ENCODE measurements at places on chromosomes 2 and 18.
A peak's percentile ranks its signal among the peaks of the same experiment; 100 is the strongest.

DNA sequence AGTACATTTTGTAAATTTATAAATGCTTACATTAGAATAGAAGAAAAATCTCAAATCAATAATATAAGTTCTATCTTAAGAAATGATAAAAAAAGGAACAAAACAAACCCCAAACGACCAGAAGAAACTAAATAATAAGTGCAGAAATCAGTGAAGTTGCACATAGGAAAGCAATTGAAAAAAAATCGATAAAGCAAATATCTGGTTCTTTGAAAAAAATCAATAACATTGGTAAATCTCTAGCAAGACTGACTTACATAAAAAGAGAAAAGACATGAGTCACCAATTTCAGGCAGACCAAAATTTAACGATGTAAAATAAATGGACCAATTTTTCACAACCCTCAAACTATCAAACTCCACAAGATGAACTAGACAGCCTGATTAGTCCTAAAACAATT lies 249.9 kb upstream of the HDAC4 start:
- no peak for DNase-seq

- DNase-seq = no peak
Measured at GRCh38 chr18:49920731-49921130, 107.4 kb upstream of the ACAA2 start.

DNA sequence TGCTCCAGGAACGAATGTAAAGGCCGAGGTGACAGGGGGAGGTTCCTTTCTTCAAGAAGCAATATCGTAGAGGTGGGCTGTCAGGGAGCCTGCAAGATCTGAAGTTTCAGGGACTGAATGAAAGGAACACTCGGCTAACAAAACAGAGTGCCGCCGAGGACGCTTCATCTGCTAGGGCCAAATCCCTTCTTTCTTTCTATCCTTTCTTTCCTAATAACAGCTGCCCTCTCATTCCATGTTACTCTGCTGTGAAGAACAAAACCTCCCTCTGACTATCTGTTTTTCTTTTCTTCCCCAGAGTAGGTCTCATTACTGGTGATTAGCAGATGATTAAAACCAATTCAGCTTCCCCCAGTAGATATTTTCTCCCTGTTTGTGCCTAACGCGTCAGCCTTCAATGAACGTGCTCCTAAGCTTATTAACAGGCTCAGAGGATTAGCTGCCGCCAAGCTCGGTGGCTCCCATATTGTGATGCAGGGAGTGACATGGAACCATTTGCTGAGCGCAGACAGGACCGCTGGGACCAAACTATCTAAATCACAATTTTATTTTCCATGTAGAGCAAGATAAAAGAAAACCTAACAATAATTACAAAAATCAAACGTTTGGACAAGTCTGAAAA lies 414.6 kb downstream of the TMEM182 start:
- DNase-seq = no peak

DNA sequence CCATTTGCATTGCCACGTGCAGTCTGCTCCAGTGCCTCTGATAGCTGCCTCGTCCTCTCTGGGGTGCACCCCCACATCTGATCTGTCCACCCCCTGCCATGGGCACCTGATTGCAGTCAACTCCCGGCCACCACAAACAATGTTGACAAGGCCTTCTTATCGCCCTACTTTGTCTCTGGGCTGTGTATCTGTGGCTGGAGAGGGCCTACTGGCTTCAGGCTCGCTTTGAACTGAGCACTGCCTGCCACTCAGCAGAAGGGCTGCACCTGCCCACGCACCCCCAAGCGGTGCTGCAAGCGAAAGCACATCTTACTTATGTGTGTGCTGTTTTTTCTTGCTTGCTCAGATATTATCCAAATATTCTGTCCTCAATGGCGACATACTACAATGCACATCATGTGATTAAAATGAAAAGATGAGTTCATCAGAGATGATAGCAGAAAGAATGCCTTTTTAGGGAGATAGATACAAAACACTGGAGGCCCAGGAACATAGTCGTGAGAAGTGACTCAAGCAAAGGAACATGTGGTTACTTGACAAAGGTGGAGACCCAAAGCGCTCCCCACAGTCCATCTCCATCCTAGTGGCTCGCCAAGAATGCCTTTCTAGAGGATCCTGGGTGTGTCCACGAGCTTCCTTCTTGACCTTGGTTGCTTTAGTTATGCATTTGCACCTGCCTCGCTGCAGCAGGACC lies 28.8 kb downstream of the FBLN7 start:
- peak; percentile 32 for DNase-seq

DNA sequence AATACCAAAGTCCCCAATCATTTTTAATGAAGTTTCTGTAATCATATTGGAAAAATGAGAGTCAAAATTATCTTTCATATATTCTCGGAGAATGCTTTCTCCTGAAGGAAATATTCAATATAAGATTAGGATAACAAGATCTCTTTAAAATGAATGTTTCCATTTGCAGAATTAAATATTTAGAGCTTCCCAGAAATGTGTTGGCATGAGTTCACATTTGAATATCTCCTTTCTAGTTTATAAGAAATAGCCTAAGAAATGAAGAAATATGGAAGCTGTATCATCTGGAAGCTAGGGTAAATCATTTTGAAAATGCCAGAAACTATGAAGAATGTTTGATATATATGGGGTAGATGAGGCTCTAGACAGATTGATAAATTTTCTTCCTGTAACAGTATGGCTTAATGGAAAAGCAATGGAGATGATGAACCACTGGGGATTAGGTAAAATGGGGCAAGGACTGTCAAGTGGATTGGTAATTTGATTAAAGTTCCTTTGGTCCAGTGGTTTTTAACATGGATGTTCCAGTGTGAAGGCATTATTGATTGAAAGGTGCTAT lies 184.6 kb upstream of the ZNF804A start:
- DNase-seq = no peak

GRCh38 chr2:57796527-57796926 lies 250.1 kb upstream of the VRK2 start:
- DNase-seq = no peak

- DNase-seq = no peak
Measured at GRCh38 chr2:104790901-104791495, 62.9 kb upstream of the POU3F3 start.

DNA sequence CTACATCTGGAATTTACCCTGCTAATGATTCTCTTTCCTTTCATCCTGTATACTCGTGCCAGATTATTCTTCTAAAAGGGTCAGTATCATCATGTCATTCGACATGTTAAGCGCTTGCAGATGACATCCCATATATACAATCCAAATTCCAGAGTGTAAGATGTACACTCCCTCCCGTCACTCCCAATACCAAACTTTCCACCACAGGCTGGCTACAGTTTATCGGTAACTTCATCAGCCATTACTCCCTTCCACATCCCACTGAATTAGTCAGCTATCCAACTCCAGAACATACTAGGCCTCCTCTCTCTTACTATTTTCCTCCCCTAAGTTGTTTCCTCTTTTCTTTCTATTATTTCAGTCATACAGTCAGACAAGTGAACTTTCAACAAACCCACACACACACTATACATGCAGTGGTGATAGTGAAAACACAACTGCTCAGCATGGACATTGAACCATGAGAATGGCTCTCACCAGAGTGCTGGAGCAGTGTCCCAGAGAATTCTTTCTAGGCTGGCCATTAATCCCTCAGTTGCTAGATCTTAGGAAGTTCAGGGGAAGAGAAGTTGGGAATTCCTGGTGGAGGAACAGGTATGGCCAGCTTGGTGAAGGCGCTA lies 10.6 kb upstream of the NMI start:
- no peak for DNase-seq

- DNase-seq = no peak
Measured at GRCh38 chr2:64348386-64349130, 105.4 kb upstream of the LGALSL start.

- no peak for DNase-seq
Measured at GRCh38 chr2:136154384-136154783, 36.4 kb upstream of the CXCR4 start.

GRCh38 chr18:76142611-76143010 lies 352.4 kb downstream of the ZNF516 start:
- no peak for DNase-seq

- DNase-seq = no peak
Measured at GRCh38 chr2:42172566-42172965, 3.4 kb downstream of the EML4 start.

DNA sequence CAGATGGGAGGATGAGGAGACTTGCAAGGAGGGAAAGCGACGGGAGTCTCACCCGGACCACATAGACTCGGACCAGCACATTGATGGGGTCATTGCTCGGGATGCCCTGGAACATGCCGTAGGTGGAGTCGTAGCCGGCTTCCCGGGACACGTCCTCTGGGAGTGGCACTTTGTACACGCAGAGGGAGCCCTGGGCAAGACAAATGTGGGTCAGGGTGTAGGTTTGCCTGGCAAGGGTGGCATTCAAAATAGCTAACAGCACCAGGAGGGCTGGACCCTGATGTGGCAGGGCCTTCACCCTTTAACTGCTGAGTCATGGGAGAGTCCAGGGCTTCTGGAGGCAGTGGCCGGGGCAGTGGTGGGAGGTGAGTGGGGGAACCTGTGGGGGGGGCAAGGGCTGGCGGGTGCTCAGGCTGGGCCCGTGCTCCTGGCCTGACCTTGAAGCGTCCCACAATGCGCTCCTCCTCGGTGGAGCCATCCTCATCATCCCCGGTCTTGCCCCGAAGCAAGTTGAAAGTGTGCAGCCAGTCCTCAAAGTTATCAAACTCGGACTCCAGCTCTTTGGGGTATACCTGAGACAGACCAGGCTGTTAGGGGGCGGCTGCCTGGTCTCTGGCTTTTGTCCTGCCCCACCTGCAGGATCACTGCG lies 11.1 kb downstream of the OTOF start:
- no peak for DNase-seq

GRCh38 chr2:54256091-54256694 lies at the start of gene TSPYL6:
Gene TSPYL6 (minus strand): TSS chr2:54256229. CDS start chr2:54256151, 78 bp downstream.
- no peak for DNase-seq

DNA sequence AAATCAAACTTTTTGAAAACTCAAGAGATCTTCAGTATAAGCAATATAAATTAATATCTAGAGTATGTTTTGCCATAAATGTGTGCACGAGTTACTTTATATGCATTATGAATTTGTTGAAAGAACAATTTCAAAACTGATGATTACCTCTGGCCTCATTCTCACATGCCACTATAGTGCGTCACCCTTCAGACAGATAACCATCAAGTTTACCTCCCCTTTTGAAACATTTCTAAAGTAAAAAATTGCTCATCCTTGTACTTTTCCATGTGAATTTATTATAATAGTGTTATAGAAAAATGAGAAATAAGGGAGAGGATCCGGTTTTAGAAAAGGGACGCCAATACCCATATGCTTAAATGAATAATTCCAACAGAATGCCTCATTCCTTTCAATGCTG lies 38.3 kb downstream of the ZEB2 start:
- no peak for DNase-seq

- DNase-seq = no peak
Measured at GRCh38 chr2:25976983-25977741, 5.1 kb downstream of the KIF3C start.

GRCh38 chr2:1438972-1439371 lies 25.7 kb downstream of the TPO start:
- no peak for DNase-seq

GRCh38 chr2:210642333-210642732 lies 85.9 kb downstream of the CPS1 start:
- DNase-seq = no peak

DNA sequence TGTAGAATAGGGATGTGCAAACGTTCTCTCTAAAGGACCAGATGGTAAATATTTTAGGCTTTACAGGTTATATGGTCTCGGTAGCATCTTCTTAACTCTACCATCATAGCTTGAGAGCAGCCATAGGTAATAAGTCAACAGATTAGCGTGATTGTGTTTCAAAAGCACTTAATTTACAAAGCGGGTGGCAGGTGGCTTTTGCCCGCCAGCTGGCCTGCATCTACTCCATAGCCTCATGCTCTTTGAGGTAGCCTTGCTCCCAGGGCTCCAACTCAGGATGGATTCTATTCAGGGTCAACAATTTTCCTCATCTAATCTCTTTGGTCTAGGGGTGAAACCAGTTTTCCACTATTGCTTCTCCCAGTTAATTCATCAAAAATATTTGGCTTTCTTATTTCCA lies 5.0 kb upstream of the ATP9B start:
- DNase-seq = no peak

- no peak for DNase-seq
Measured at GRCh38 chr2:101306410-101306809, 2.1 kb downstream of the RNF149 start.

DNA sequence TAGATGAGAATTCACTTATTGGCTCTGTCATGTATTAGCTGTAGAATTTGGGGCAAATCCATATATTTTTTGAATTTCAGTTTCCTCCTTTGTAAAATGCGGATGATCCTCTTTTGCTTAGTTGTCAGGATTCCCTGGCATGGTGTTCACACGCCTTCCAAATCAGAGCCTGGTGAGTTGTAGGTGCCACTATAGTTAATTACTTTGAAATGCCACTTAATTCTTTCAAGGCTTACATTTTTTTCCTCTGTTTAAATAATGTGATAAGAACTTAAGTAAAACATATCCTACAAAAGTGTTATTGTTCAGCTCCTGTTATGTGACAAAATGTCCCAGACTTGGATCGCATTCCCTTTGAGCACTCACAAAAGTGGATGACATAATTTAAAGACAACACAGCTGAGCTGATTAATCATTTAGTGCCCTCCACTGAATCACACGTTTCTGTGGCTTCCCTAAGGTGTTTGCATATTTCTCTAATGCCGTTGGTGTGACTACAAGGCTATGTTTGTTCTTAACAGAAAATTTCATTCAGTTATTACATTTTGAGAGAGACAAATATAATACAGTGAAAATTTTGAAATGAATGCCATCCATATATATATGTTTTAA lies 471.2 kb upstream of the CHST9 start:
- DNase-seq = no peak

- no peak for DNase-seq
Measured at GRCh38 chr2:208511573-208511972, 105.0 kb downstream of the PTH2R start.

- DNase-seq = no peak
Measured at GRCh38 chr18:49111191-49111988, 160.6 kb upstream of the SMAD7 start.

GRCh38 chr2:11520092-11520693 lies 13.7 kb upstream of the GREB1 start:
- DNase-seq = no peak

GRCh38 chr2:233338046-233338445 lies 16.2 kb upstream of the DGKD start:
- DNase-seq = no peak

DNA sequence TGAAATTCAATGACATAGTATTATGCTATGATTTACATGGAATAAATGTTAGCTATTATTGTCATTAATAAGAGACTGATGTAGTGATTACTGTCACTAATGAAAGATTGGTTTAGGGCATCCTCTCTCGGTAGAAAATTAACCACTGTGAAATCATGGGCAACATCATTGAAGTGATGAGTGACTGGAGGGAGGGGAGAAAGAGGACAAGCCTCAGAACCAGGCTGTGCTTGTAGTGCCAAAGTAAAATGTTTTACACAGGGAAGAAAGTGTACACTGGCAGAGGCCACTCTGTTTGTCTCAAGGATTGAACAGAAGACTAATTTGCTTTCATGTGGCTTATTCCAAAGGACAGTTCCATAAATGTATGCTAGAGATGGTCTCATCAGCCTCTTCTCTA lies 456.2 kb upstream of the TCF4 start:
- DNase-seq = no peak

GRCh38 chr18:11882636-11883035 lies 25.5 kb downstream of the MPPE1 start:
- no peak for DNase-seq

- DNase-seq = no peak
Measured at GRCh38 chr2:204635478-204635877, 90.2 kb downstream of the PARD3B start.

Measured in activated T-cell treated with anti-CD3 and anti-CD28 coated beads, Interleukin-2, amount 50 U/mL, for 4 hours (primary cell).